HEK293T (cell line): ENCODE measurements at places on chromosomes 11 and 22.

GRCh38 chr22:17655289-17655688 lies 16.7 kb downstream of the BCL2L13 start:
- no peak for DNase-seq

- no peak for DNase-seq
Measured at GRCh38 chr11:62656796-62657429, 3.8 kb upstream of the INTS5 start.

GRCh38 chr22:44295406-44295805 lies 17.3 kb downstream of the SHISAL1 start:
- no peak for DNase-seq

DNA sequence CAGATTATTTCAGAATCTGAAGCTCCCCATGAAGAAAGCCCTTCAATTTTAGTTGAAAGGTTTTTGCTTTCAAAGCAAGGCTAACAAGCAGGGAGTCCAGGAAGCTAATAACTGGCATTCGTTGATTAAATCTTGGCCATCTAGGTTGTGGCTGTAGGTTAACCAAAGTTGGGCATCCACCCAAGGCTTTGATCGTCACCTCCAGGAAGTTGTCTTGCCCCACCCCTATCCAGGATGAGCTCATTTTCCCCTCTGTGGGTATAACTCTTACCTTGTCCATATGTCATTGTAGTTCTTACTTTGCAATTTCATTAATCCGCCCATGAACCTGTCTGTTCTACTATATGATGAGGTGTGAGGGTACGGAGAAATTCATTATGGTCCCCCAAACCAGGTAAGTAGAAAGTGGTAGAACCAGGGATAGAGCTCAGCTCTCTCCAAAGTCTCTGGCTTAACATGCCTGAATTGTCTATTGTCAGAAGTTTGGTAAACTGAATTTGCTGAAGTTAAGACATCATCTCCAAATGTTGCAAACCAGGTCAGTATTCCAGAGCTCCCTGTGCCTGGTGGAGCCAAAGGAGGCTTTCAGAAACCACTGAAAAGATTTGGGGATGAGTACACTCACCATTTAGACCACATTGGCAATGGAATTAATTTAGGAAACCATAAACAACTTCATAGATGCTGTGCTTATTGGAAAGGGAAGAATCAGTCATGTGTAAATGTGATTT lies 97.1 kb downstream of the CD44 start:
- no peak for DNase-seq

GRCh38 chr22:21642584-21643448 lies 714 bp downstream of the SDF2L1 start:
- peak; percentile 75 for DNase-seq

- DNase-seq: no peak
Measured at GRCh38 chr11:75656044-75656727, 12.7 kb downstream of the MAP6 start.

- no peak for DNase-seq
Measured at GRCh38 chr11:10622957-10623791, 54.7 kb upstream of the LYVE1 start.

- DNase-seq: no peak
Measured at GRCh38 chr11:113603277-113604059, 102.6 kb downstream of the TMPRSS5 start.

GRCh38 chr22:38111925-38112355 lies 1.5 kb upstream of the BAIAP2L2 start:
- DNase-seq: no peak

DNA sequence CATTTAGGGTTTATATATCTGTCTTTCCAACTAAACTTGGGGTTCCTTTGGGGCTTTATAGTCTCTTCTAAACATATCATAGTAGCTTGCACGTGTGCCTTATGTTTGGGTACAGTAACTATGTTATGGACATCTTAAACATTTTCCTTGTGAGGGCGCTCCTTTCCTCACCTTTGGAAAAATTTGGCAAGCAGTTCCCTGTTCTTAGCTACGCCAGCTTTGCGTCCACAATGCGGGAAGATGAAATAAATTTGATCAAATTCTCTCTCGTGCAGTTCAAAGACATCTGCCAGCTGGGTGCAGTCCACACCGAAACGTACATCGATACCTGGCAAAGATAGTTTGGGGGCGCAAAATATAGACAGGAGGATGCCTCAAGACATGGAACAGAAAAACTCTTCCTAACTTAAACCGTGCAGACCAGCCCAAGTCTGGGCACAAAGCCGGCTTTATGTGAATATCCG lies 548 bp downstream of the FDXACB1 start:
- no peak for DNase-seq

DNA sequence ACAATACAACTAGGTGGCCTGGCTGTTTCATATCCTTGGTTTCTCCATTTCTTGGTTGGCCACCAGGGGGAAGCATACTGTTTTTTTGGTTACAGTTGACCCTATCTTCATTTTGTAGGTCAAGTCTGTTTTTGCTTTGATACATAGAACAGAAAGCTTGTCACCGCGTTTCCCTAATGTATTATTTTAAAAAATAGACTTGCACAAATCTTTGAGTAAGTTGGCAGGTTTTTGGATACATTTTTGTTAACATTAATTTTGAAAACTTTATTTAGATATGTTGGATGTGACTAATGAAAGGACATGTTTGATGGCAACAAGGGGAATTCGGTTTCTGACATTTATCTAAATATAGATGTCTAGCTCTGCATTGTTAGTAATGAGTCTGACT lies 3.0 kb downstream of the NCR3LG1 start:
- peak; percentile 62 for DNase-seq

DNA sequence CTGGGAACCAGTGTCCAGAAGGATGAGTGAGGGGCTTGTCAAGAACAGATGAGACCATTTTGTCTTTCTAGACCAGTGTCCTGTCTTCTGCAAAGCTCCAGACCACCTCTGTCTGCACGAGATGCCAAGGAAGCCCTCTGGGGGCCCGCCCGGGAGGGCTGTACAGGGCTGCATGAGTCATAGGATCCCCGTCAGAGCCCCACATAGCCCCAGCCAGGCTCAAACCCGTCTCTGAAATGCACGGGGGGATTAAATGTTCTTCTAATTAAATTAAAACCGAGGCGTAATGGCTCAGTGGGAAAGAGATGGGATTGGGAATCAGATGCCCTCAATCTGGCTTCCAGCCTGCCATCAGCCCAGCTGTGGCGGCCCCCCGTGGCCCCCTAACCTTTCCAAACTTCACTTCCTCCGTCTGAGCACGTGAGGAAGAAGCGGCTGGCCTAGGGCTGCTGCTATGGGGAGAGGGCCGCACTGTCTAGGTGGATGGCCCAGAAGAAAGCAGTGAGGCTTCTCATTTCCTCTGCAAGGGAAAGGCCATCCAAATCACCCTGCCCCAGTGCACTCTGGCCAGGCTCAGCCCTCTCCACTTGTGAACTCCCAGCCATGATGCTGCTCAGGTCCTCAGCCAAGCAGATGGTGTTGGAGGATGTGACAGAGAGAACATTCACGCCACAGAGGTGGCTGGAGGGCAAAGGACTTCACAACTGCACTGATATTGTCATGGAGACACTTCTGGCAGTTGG lies 32.8 kb downstream of the KCNQ1OT1 start:
- DNase-seq: no peak

- DNase-seq: no peak
Measured at GRCh38 chr22:50199251-50199721, 1.5 kb upstream of the SELENOO start.

DNA sequence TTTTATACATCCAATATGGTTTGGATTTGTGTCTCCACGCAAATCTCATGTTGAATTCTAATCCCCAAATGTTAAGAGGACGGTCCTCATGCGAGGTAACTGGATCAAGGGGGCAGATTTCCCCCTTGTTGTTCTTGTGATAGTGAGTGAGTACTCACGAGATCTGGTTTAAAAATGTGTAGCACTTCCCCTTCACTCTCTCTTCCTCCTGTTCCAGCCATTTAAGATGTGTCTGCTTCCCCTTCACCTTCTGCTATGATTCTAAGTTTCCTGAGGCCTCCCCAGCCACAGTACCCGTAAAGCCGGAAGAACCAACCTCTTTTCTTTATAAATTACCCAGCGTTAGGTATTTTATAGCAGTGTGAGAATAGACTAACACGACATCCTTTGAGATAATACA lies 98.6 kb downstream of the TTC28 start:
- DNase-seq: no peak

- no peak for DNase-seq
Measured at GRCh38 chr11:9330387-9331384, 16.3 kb upstream of the TMEM41B start.

- DNase-seq: no peak
Measured at GRCh38 chr11:77467993-77468392, 5.9 kb downstream of the PAK1 start.

DNA sequence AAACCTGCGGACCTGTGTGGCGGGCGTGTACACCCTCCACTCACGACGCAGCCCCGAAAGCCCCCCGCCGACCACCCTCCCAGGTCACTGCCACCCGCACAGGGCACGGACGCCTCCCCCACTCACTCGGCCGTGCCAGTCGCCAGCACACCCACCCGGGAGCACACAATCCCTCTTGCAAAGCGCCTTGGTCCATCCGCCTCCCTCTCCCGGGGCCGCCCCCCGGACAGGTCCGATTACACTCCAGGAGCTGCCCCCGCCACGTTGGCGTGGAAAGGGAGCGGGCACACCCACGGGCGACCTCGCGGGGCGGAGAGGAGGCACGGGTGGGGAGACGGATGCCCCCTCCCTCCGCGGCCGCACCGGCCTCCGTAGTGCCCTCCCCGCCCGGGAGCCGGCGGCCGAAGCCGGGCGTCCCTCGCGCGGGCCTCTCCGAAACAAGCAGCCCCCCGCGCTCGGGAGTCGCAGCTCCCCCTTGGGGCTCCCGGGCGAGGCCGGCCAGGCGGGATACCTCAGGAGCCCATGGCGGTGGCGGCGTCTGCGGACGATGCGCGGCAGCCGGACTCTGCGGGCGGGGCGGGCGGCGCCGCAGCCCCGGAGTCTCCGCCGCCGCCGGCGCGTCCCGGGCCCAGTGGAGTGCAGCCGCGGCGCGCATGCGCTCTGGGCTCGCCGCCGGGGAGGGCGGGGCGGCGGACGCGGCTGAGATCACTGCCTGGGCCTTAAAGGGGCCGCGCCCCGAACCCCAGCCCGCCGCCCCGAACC lies at the start of gene TMEM184B:
TMEM184B (minus strand) TSS at position 638 of the 762 bp plus-strand sequence. CDS start 25,049 bp downstream, outside the sequence.
- DNase-seq: peak; percentile 100

- no peak for DNase-seq
Measured at GRCh38 chr11:14361951-14362350, 3.0 kb upstream of the RRAS2 start.

DNA sequence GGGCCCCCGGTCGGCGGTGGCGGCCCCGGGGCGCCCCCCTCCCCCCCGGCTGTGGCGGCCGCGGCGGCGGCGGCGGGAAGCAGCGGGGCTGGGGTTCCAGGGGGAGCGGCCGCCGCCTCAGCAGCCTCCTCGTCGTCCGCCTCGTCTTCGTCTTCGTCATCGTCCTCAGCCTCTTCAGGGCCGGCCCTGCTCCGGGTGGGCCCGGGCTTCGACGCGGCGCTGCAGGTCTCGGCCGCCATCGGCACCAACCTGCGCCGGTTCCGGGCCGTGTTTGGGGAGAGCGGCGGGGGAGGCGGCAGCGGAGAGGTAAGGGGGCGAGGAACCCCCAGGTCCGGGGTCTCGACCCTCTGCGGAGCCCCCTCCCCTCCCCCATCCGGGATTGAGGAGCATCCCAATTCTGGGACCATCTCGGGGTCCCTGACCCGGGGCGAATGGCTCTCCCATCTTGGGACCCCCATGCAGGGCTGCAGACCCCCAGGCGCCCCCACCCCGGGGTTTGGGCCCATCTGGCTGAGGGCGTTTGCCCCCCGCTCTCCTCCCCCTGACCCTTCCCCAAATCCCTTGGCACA lies 431 bp downstream of the KMT2A start:
- DNase-seq: peak; percentile 27

- no peak for DNase-seq
Measured at GRCh38 chr11:24624432-24624831, 127.6 kb downstream of the LUZP2 start.

- no peak for DNase-seq
Measured at GRCh38 chr22:50581031-50581949, 1.4 kb downstream of the CHKB start.

- DNase-seq: no peak
Measured at GRCh38 chr22:38088629-38089473, 4.9 kb upstream of the SLC16A8 start.

DNA sequence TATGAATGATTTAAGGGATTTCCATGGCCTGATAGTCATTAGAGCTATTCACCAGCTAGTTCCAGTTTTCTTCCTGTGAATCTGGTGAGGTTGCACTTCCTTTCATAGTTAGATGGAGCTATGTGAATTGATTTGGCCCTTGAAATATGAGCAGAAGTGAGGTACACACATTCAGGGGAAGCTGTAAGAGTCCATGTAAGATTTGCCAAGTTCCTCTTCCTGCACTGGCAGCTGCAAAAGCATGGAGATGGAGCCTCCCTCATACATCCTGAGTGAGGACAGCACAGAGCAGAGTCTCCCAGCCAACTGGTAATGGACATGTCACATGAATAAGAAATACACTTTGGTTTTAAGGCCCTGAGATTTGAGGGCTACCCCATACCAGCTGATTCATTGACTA lies 111.7 kb downstream of the CD44 start:
- DNase-seq: no peak

GRCh38 chr11:133661846-133662245 lies 129.5 kb upstream of the OPCML start:
- DNase-seq: no peak

DNA sequence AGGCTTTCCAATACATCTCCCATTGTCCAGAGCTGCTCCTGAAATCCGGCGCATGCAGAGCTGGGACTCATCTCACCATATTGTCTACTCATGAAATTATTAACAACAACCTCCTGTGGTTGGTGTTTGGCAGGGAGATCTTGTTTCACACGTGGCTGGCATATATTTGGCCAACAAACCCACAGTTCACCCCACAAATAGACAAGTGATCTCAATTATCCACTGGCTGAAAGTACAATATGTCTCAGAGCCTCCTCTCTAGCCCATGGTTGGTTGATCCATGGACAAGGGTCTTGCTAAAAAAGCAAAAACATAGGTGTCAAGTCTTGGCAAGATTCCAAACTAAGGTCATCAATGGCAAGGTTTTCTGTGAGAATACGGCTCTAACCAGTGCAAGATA lies 386.9 kb downstream of the ETS1 start:
- no peak for DNase-seq

GRCh38 chr11:113876798-113877669 lies 1.7 kb upstream of the USP28 start:
- DNase-seq: no peak

DNA sequence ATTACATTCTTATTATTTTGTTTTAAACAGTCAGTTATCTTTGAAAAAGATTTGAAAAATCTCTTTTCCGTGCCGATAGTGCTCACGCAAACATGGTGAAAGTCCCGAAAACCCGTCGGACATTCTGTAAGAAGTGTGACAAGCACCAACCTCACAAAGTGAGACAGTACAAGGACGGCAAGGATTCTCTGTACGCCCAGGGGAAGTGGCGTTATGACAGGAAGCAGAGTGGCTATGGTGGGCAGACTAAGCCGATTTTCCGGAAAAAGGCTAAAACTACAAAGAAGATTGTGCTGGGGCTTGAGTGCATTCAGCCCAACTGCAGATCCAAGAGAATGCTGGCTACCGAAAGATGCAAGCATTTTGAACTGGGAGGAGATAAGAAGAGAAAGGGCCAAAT lies 28.7 kb upstream of the CTSD start:
- no peak for DNase-seq

- no peak for DNase-seq
Measured at GRCh38 chr22:22037229-22037628, 54.6 kb upstream of the TOP3B start.
